ENCODE measurements at places on chromosomes 12 and 14. TPM values are rescaled to one million over a fixed set of nuclear protein-coding genes. Genes with fewer than 3 reads are reported as not detected.

- H3K4me1 ChIP-seq: no peaks in the 10 kb centered on the region
- no peaks in the 10 kb centered on the region for H3K27me3 ChIP-seq
- no peak overlapping the region for H3K4me3 ChIP-seq
- DNase-seq: no peak
Measured at GRCh38 chr14:71833476-71833875, 98.8 kb upstream of the RGS6 start.

- H3K4me1 ChIP-seq: peaks cover 4% of the 10 kb centered on the region
- H3K27ac ChIP-seq: no peak overlapping the region
- no peak for DNase-seq
- H3K4me3 ChIP-seq: no peak overlapping the region
Measured at GRCh38 chr12:131456301-131457027, 254.4 kb upstream of the SFSWAP start.

The AHNAK2 gene
- total RNA-seq: not detected

GRCh38 chr14:46989566-46989965, 338.0 kb upstream of the RPL10L start:
- no peaks in the 10 kb centered on the region for H3K36me3 ChIP-seq
- H3K27me3 ChIP-seq: no peaks in the 10 kb centered on the region
- H3K4me3 ChIP-seq: no peak overlapping the region
- H3K27ac ChIP-seq: no peak overlapping the region
- DNase-seq: no peak

GRCh38 chr12:87092421-87092820, 836.2 kb upstream of the MGAT4C start:
- no peak overlapping the region for H3K27ac ChIP-seq
- no peaks in the 10 kb centered on the region for H3K4me1 ChIP-seq
- H3K36me3 ChIP-seq: no peaks in the 10 kb centered on the region

- H3K4me1 ChIP-seq: no peaks in the 10 kb centered on the region
- no peak overlapping the region for H3K4me3 ChIP-seq
- H3K36me3 ChIP-seq: no peaks in the 10 kb centered on the region
- H3K27me3 ChIP-seq: no peaks in the 10 kb centered on the region
Measured at GRCh38 chr14:27386391-27386790, 788.6 kb upstream of the NOVA1 start.
